CD4-positive, alpha-beta T cell (primary cell): ENCODE measurements at places on chromosomes 1 and 21. TPM values are rescaled to one million over a fixed set of nuclear protein-coding genes. Genes with fewer than 3 reads are reported as not detected.

GRCh38 chr1:224482619-224483018, 48.0 kb upstream of the WDR26 start:
- no peak overlapping the region for H3K4me3 ChIP-seq
- no peak overlapping the region for H3K27ac ChIP-seq
- no peak for DNase-seq
- no peaks in the 10 kb centered on the region for H3K36me3 ChIP-seq

- H3K27ac ChIP-seq, result no peak overlapping the region
- no peaks in the 10 kb centered on the region for H3K4me1 ChIP-seq
- DNase-seq, result no peak
- H3K27me3 ChIP-seq, result peaks cover 6% of the 10 kb centered on the region
- no peaks in the 10 kb centered on the region for H3K36me3 ChIP-seq
These were observed 52.8 kb downstream of the RAP1GAP start for GRCh38 chr1:21616372-21616771.

The XCL2 gene
- not detected for total RNA-seq

The AKR1A1 gene
- 31.0 TPM for total RNA-seq

The LCE1B gene
- total RNA-seq, result not detected

DNA sequence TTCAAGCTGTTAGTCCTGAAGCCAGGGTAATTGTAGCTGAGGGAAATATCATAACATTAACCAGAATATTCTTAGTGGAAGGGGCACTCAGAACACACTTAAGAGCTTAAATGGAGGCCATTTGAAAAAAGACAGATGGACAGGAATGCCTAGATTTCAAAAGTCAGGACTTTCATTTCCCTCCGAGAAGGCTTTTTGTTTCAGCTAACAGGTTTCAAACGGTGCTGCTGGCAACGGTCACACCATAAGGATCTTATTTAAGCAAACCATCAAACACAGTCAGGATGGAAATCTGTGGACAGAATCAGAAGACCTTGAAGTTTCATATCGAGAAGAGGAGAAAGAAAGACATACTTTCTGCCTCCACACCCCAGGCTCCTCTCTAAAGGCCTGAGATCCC, 70.1 kb downstream of the SLC66A1 start:
- H3K36me3 ChIP-seq, result peaks cover 87% of the 10 kb centered on the region
- H3K4me1 ChIP-seq, result peaks cover 18% of the 10 kb centered on the region
- no peak overlapping the region for H3K27ac ChIP-seq
- no peak overlapping the region for H3K4me3 ChIP-seq

DNA sequence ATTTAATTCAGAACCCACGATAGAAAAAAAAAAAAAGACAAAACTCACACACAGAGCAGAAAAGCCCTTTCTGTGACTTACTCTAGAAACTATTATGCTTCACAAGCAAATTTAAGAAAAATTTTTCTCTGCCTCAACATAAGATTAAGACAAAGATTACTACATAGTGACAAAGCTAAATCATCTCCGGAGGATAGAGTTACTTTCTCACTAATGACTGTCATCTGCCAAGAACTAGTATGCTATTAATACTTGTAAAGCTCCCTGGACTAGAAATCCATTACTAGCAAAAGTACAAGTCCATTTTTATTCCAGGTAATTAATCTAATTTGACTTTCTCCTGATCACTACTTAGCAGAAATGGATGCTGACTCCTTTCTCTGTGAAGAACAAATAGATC, 25.9 kb downstream of the GREM2 start:
- H3K4me1 ChIP-seq, result no peaks in the 10 kb centered on the region
- H3K4me3 ChIP-seq, result no peak overlapping the region
- H3K36me3 ChIP-seq, result no peaks in the 10 kb centered on the region
- H3K27me3 ChIP-seq, result no peaks in the 10 kb centered on the region
- H3K27ac ChIP-seq, result no peak overlapping the region
- no peak for DNase-seq

GRCh38 chr1:39890273-39890672, 7.0 kb upstream of the TRIT1 start:
- H3K4me1 ChIP-seq, result no peaks in the 10 kb centered on the region
- no peaks in the 10 kb centered on the region for H3K36me3 ChIP-seq
- no peak overlapping the region for H3K27ac ChIP-seq
- no peak for DNase-seq

- H3K4me3 ChIP-seq, result no peak overlapping the region
- H3K36me3 ChIP-seq, result peaks cover 20% of the 10 kb centered on the region
- DNase-seq, result no peak
- no peak overlapping the region for H3K27ac ChIP-seq
- no peaks in the 10 kb centered on the region for H3K27me3 ChIP-seq
- no peaks in the 10 kb centered on the region for H3K4me1 ChIP-seq
These were observed 24.8 kb downstream of the ATPAF1 start for GRCh38 chr1:46643368-46643775.

- H3K4me1 ChIP-seq, result no peaks in the 10 kb centered on the region
- no peak for DNase-seq
- H3K27me3 ChIP-seq, result no peaks in the 10 kb centered on the region
- H3K27ac ChIP-seq, result no peak overlapping the region
- no peaks in the 10 kb centered on the region for H3K36me3 ChIP-seq
- no peak overlapping the region for H3K4me3 ChIP-seq
These were observed 105.9 kb upstream of the POU3F1 start for GRCh38 chr1:38152351-38153065.
